ENCODE measurements at places on chromosomes 12 and 14.

DNA sequence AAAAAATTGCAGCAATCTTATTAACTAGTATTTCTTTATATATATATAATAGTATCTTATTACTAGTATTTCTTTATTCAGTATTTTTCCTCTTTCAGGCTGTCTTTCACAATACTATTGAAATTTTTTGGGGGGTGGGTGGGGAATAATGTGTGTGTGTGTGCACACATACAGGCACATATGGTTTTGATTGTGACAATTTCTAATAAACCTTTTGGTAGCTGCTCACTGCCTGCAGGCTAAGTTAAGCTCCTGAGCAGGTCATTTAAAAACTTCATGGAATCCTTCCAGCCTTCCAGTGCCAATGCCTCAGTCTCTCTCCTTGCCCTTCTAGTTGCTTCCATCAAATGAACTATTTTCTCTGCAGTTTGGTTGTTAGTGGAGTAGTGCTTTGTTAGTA lies 490.1 kb downstream of the PCNX1 start:
- DNase-seq: peak; percentile 60

DNA sequence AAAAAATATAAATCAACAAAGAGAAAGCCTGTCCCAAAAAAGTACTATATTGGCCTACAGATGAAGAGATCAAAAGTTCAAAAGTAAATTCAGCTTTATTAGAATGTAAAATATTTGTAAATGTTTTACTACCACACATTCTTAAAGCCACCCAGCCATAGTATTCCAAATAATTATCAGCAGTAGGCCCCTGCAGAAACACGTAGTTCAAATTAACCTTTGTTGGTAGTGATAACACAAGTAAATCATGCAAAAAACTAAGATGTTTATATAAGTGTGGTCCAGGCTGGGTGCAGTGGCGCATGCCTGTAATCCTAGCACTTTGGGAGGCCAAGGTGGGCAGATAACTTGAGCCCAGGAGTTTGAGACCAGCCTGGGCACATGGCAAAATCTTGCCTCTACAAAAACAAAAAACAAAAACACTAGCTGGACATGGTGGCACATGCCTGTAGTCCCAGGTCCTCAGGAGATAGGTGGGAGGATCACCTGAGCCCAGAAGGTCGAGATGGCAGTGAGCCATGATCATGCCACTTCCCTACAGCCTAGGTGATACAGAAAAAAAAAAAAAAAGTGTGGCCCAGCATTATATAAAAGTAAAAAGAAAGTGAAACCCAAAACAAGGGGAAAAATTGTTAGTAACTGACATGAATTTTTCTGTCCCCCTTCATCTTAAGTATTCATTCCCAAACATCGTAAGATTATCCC lies 17.9 kb downstream of the SPTLC2 start:
- no peak for DNase-seq

DNA sequence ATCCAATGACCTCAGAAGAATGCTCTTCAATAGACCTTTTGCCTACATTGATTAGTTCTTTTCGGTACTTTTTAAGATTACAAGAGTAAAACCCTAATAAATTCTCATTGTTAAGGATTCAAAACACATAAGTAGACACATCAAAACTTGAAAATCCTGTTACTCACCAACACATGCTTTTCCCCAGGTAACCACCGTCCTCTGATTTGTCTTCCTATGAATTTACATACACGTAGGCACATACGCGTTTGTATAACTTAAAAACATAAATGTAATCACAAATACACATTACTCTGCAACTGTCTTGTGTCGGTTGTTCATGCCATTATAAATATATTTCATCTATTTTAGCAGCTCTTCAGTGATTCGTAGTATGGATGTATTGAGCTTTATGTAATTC lies 910 bp upstream of the WASHC4 start:
- no peak for DNase-seq

DNA sequence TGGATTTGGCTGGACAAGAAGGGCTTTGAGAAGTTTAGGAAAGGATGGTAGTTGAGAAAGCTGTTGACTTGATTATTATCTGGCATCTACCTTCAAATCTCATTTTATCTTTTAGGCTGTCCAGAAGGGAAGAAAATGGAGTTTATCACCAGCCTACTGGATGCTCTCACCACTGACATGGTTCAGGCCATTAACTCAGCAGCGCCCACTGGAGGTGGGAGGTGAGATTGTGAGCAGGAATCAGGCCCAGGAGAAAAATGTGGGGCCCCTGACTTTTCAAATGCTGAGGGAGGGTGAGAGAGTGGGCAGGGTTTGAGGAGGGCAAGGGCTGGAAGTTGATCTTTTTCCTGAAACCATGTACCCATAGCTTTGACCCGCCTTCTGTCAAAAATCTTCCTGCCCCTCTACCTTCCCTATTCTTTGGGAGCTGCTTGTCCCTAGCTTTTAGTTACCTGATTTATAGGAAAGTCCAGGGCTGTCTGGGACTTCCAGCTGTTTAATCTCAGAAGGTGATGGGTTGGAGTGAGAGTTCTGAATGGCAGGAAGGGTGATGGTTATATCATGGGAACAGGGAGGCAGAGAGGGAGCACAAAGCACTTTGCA lies 134.2 kb downstream of the SMOC1 start:
- DNase-seq: peak; percentile 3

DNA sequence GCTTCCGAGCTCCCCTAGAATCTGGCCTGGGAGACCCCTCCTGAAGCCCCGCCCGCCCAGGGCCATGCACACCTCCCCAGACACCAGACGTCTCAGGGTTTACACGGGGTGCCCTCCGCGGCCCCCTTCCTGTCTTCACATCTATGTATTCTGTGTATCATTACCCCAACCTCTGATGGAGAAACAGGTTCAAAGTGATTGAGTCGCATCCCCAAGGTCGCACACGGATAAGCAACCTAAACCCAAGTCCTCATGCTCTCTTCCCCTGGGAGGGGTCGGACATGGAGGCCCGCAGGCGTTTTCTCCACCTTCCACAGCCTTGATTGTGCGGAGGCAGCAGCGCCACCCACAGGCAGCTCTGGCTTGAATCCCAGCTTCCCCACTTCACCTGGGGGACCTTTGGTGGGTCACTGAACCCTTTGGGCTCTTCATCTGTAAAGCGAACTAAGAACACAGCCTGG lies 237.3 kb downstream of the BCL11B start:
- no peak for DNase-seq

GRCh38 chr12:101470939-101471338 lies 4.2 kb upstream of the SPIC start:
- DNase-seq: no peak

- peak; percentile 49 for DNase-seq
Measured at GRCh38 chr14:23562822-23563472, 4.6 kb downstream of the AP1G2 start.

- no peak for DNase-seq
Measured at GRCh38 chr14:44300916-44301315, 206.2 kb downstream of the FSCB start.

GRCh38 chr14:24321212-24321975 lies 10.1 kb downstream of the LTB4R start:
- no peak for DNase-seq

GRCh38 chr14:75946785-75947184 lies 35.0 kb downstream of the TGFB3 start:
- no peak for DNase-seq
